ENCODE measurements at places on chromosomes 11 and 22. TPM values are rescaled to one million over a fixed set of nuclear protein-coding genes. Genes with fewer than 3 reads are reported as not detected.

- peaks cover 2% of the 10 kb centered on the region for H3K27me3 ChIP-seq
- H3K4me1 ChIP-seq = no peaks in the 10 kb centered on the region
- H3K27ac ChIP-seq = no peak overlapping the region
- DNase-seq = no peak
These were observed 31.2 kb downstream of the MS4A2 start for GRCh38 chr11:60119710-60120109.

GRCh38 chr11:19433791-19434190 is 193.0 kb upstream of the E2F8 start:
- H3K27me3 ChIP-seq = peaks cover 42% of the 10 kb centered on the region
- H3K36me3 ChIP-seq = no peaks in the 10 kb centered on the region
- no peak for DNase-seq

- H3K27me3 ChIP-seq = peaks cover 22% of the 10 kb centered on the region
- H3K27ac ChIP-seq = no peak overlapping the region
- no peaks in the 10 kb centered on the region for H3K36me3 ChIP-seq
- H3K4me3 ChIP-seq = no peak overlapping the region
- H3K4me1 ChIP-seq = no peaks in the 10 kb centered on the region
These were observed 126.5 kb downstream of the RASSF10 start for GRCh38 chr11:13135385-13136271.

GRCh38 chr11:76610871-76611475 is 59.6 kb downstream of the LRRC32 start:
- no peak overlapping the region for H3K27ac ChIP-seq
- no peak overlapping the region for H3K4me3 ChIP-seq

- no peaks in the 10 kb centered on the region for H3K27me3 ChIP-seq
- H3K27ac ChIP-seq = no peak overlapping the region
- no peak overlapping the region for H3K4me3 ChIP-seq
- DNase-seq = peak; percentile 68
- H3K4me1 ChIP-seq = peaks cover 16% of the 10 kb centered on the region
These were observed 5.0 kb upstream of the ZDHHC5 start for GRCh38 chr11:57662893-57663292.

DNA sequence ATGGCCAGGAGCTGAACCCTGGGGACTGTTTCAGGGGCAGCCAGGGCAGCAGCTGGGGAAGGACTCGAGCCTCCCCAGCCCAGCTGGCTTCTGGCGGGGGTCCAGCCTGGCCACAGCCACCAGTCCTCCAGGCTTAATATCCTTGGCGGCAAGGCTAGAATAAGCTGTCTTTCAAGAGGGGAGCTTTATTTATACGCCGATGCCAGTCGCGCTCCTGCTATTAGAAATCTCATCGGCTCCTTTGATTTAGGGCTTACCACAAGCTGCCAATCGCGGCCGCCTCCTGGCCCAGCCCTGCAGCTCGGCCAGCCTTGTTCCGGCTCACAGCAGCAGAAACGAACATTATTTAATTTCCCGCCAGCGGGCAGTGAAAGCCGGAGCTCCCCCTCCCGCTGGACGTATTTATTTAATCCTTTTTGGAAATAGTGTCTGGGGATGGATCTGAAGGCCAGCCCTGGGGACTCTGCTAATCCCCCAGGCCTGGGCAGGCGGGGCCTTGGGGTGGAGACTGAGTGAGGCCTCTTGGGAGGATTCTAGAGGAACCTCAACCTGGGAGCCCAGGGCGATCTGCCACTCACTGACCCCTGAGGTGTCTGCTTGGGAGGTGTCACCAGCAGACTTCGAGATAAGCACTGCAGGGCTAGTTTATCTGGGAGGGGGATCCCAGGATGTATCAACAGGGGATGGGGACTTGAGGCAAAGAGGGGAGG is 363.1 kb downstream of the MN1 start:
- no peak overlapping the region for H3K27ac ChIP-seq
- no peak for DNase-seq
- H3K27me3 ChIP-seq = no peaks in the 10 kb centered on the region
- no peaks in the 10 kb centered on the region for H3K4me1 ChIP-seq
- no peak overlapping the region for H3K4me3 ChIP-seq

DNA sequence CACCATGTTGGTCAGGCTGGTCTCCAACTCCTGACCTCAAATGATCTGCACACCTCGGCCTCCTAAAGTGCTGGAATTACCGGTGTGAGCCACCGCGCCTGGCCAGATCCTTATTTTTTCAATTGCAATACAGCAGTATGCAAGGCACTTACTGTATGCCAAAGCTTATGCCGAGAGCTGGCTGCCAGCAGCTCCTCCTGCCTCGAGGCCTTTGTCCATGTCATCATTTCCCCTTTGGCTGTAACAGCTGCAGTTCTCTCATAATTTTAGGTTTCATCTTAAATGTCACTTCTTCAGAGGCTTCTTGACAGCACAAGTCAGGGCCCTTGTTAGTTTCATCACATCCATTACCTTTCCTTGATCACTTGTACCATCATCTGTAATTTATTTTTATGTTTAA is 1.5 kb upstream of the SREBF2 start:
- DNase-seq = no peak
- peaks cover 52% of the 10 kb centered on the region for H3K4me1 ChIP-seq
- H3K36me3 ChIP-seq = peaks cover 56% of the 10 kb centered on the region
- peak overlapping the region; percentile 99 for H3K4me3 ChIP-seq

GRCh38 chr11:131204282-131204681 is 166.1 kb upstream of the NTM start:
- no peaks in the 10 kb centered on the region for H3K27me3 ChIP-seq
- H3K36me3 ChIP-seq = no peaks in the 10 kb centered on the region
- no peaks in the 10 kb centered on the region for H3K4me1 ChIP-seq

DNA sequence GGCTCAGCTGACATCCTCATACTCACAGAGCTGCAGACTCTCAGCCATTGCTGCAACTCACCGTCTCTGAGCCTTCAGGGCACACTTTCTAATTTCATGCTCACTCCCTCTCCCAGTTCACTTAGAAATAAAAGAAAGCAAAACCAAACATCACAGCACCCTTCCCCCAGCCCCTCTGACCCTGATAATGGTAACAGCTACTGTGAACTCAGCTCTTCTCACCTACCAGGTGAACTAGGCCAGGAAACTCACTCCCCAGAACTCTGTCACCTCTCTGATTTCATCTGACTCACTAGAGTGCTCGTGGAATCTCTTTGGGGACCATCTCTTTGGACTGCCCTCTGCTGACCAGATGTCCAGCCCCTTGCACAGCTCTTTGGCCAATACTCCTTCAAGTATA is 14.5 kb upstream of the PARVA start:
- H3K27me3 ChIP-seq = peaks cover 8% of the 10 kb centered on the region
- no peak overlapping the region for H3K4me3 ChIP-seq
- H3K27ac ChIP-seq = no peak overlapping the region
- no peak for DNase-seq
- peaks cover 9% of the 10 kb centered on the region for H3K36me3 ChIP-seq

DNA sequence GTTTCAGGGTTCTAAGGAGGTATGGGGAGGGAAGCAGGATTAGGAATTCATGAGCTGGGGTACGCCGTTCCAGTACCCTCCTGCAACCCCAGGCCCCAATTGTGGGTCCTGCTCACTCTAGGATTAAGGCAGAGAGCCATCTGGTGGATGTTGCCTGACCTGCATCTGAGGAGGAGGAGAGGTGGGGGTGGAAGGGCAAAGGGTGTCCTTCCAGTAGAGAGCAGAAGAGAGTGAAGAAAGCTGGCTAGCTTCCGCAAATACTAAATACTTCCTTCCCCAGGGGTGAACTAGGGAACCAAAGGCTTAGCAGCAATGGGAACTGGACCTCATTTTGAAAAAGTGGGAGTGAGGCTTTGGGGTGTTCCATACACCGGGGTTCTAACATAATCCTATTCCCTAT is 10.6 kb downstream of the LRRC51 start:
- H3K27me3 ChIP-seq = no peaks in the 10 kb centered on the region
- H3K27ac ChIP-seq = no peak overlapping the region
- DNase-seq = peak; percentile 91
- no peak overlapping the region for H3K4me3 ChIP-seq

The OR9Q1 gene
- not detected for total RNA-seq
